Activated CD8-positive, alpha-beta memory T cell treated with anti-CD3 and anti-CD28 coated beads for 36 hours (primary cell): ENCODE measurements at places on chromosomes 5 and 9. TPM values are rescaled to one million over a fixed set of nuclear protein-coding genes. Genes with fewer than 3 reads are reported as not detected.

The CBY3 gene
- total RNA-seq = 0.96 TPM

The HMGCS1 gene
- total RNA-seq = 91.4 TPM

The SERF1B gene
- total RNA-seq = 9.5 TPM

The EXD3 gene
- 3.4 TPM for total RNA-seq

The ADAMTS19 gene
- total RNA-seq = not detected
